ENCODE measurements at places on chromosomes 5 and 9.

- peak; percentile 78 for DNase-seq
Measured at GRCh38 chr5:19531374-19531952, 456.5 kb downstream of the CDH18 start.

GRCh38 chr9:91044354-91044753 is 242.7 kb downstream of the SYK start:
- DNase-seq = no peak

GRCh38 chr5:38008198-38008597 is 168.4 kb upstream of the GDNF start:
- no peak for DNase-seq

DNA sequence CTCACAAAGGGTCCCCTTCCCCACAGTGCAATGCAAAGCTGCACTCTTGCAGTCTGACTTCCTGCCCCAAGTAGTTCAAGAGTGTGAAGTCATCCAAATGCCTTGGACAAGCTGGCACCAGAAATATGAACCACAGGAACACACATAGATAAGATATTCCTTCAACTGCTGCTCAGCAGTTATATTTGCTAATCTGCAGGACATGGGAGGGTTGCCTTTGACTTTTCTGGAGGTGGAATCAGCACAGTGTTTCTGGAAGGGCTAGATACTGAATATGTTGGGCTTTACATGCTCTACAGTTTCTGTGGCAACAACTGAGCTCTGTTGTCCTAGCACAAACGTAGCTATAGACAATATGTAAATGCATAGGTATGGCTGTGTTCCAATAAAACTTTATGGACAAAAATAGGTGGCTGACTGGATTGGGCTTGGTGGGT is 96.7 kb upstream of the PCA3 start:
- no peak for DNase-seq

DNA sequence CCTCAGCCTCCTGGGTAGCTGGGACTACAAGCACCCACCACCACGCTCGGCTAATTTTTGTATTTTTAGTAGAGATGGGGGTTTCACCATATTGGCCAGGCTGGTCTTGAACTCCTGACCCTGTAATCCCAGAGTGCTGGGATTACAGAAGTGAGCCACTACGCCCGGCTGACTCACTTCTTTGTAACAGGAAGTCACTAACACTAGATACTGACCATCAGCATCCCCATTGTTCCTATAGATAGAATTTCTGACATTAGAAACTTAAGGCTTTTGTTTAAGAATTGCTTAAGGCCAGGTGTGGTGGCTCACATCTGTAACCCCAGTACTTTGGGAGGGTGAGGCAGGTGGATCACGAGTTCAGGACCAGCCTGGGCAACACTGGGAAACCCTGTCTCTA is 42.2 kb downstream of the LEAP2 start:
- no peak for DNase-seq

DNA sequence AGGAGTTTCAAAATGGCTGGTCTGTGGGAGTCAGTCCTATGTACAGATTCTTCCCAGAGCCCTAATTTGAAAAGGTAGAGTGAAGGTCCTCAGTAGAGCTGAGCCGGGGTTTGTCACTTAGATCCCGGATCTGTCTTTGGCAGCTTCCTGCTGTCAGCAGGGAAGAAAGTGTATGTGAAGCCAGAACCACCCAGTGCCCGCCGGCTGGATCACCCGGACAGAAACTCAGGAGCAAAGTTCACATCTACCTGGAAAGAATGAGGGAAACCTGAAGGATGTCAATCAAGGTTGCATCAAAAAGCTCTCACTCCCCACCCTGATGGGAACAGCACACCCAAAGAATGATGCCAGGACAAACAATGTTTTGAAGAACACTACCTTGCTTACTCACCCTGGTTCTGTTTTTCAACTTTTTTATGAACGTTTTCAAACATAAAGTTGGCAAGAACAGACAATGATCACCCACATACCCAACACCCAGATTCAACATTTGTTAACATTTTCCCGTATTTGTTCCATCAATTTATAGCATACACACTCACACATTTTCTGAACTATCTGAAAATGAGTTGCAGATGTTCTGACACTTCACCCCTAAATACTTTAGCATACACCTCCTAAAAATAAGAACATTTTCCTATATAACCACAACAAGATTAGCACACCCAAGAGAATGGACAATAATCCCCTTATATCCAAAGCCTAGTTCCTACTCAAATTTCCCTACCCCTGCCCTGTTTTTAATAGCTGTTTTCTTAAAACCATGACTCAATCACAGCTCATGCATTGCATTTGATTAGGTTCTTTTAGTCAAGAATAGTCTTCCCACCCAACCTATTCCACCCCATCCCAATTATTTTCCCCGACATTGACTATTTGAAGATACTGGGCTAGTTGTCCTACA is 133.9 kb downstream of the LHFPL2 start:
- no peak for DNase-seq

DNA sequence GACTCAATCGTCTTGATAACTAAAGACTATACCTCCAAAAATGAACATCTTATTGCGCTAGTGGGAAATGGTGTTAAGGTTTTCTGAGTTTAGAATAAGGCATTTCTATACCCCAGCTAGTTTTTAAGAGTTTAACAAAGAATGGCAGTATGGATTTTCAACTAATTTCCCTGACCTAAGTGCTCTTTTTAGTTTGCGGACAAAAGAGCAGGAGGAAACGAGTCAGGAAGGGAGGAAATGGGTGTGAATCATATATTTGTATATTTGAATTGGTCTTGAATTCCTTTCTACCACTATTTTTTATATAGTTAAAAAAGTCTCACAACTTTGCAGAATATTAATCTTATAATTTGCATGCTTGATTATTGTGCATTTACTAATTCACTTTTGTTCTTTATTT is 516.3 kb upstream of the ZNF608 start:
- no peak for DNase-seq

DNA sequence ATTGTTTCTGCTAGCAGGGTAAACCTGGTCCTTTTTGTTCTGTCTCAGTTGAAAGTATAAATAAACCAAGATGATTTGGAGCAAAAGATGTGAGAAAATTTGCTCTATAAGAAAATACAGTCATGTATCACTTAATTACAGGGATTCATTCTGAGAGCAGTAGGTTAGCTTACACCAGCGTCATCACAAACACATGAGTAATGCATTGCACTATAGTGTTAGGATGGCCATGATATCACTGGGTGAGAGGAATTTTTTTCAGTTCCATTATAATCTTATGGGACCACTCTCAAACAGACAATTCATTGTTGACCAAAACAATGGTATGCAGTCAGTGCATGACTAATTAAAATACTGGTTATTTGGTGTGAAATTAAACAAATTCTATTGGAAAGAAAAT is 430.9 kb downstream of the CHSY3 start:
- no peak for DNase-seq

GRCh38 chr5:169450464-169450863 is 133.1 kb upstream of the SPDL1 start:
- no peak for DNase-seq

DNA sequence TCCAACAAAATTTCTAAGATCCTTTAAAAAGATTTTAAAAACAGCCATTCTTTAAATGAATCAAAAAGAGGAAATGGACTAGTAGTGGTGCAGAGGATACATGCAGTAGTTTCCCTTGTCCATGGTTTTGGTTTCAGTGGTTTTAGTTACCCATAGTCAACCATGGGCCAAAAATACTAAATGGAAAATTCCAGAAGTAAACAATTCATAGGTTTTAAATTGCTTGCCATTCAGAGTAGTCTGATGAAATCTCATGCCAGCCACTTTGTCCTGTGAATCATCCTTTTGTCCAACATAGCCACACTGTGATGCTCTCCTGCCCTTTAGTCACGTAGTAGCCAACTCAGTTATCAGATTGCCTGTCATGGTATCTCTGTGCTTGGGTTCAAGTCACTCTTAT is 286.1 kb downstream of the ANXA1 start:
- DNase-seq = no peak

- no peak for DNase-seq
Measured at GRCh38 chr9:90523958-90524357, 118.7 kb downstream of the DIRAS2 start.

GRCh38 chr5:160773646-160774410 is 78.2 kb downstream of the ATP10B start:
- DNase-seq = no peak

DNA sequence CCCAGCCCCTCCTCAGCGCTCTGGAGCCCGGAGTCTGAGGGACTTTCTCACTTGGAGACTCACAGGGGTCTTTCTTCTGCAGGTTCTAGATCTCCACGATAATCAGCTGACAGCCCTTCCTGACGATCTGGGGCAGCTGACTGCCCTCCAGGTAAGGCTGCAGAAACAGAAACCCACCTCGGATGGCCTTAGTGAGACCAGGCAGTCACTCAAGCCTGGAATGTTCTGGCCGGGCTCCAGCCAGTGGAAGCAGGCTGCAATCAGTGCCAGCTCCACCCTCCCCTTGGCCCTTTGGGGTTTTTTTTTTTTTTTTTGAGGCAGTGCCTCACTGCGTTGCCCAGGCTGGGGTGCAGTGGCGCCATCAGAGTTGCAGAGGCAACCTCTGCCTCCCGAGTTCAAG is 7.6 kb downstream of the LRSAM1 start:
- DNase-seq = no peak

- DNase-seq = no peak
Measured at GRCh38 chr9:91825422-91825821, 124.6 kb downstream of the ROR2 start.

DNA sequence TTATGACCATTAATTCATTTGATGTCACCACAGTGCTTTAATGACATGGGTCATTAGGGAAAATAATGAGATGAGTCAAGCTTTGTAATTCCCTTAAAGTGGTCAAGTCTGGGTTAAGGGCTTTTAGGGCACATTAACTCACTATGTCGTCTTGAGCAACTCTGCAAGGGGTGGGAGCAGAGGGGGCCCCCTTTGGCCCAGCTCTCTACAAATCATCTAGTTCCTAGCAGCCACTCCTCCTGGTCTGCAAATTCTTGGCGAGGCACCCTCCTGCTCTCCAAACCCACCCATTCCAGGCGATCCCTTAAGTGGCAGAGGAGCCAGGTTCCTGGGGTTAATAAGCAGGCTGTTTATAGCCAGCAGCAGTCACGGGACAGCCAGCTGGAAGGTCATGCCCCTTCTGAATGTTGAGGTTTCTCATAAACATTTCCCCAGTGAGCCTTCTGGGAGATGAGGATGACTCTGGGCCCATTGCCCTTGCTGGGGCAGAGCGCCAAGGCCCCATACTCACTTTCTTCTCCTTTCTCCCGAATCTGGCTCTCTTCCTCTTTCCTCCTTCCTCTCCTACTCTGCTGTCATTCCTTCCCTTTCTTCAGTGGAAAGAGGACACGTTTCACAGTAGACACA is 14.3 kb upstream of the GPX3 start:
- no peak for DNase-seq

GRCh38 chr5:140055152-140055551 is 12.1 kb upstream of the NRG2 start:
- no peak for DNase-seq

DNA sequence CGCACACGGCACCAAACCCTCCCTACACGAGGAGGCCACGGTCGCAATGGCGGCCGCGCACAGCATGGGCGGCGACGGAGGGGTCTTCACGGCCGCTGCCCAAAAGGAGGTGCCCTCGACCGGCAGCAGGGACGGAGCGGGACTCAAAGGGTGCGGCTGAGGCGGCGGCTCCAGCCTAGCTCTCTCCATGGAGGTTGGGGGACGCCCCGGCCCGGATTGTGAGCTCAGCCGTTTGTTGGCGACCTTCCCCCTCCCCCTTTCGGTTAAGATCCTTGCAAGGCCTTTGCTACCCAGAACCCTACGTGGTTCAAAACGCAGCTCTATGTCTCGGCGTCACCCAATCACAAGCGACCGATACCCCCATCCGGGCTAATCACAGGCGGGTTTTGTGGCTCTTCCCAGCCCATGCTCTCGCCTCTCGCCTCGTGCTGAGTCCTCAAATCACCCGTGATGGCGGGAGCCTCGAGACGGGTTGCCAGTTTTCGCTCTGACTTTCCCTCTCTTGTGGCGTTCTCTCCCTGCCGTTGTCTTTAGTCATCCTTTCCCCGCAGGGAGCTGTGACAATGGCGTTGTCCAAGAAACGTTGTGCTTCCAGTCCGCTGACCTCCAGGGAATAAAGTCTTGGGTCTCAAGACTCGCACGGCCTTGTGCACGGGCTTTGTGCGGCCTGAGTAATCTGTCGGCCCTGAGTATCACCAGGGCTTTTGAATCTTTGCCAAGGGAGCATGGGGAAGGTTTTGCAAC is 19.5 kb downstream of the C5orf52 start:
- no peak for DNase-seq

- no peak for DNase-seq
Measured at GRCh38 chr9:79134654-79135053, 437.1 kb upstream of the TLE4 start.

GRCh38 chr5:31477516-31477915 is 54.4 kb downstream of the DROSHA start:
- DNase-seq = no peak

DNA sequence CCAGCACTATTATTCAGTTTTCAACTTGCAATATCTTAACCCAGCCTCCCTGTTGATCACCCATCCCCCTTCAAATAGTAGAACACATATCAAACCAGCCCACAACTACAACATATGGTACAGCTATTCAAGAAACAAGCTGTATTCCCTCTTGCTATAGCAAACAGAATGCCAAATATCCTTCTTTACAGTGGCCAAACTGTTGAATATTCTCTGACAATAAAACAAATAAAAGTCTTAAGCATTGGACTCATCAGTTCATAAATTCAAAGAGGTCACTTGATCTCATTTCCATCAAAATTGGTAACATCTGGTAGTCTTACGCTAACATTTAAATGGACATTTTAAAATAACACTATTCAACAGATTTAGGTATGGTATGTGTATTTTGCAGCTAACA is 350.8 kb downstream of the EFNA5 start:
- DNase-seq = no peak

- DNase-seq = no peak
Measured at GRCh38 chr5:154271936-154272514, 81.5 kb downstream of the GALNT10 start.

DNA sequence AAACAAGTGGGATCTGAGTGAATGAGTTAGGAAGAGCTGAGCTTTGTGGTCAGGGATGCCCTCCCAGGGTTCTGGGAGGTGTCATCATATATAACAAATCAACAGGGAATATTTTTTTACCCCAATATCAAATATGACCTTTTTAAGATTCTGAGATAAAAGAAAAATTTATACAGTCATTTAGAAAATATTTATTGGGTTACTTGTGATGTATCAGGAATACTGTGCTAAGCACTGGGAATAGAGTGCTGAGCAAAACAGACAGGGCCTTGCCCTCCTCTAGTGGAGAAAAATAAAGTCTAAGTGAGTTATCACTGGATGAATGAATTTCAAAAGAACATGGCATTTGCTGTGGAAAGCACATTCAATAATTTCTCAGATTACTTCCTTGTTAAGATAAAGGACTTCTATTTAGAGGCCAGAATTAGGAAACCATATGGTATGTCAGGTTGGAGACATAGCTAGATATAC is 102.9 kb downstream of the BOD1 start:
- no peak for DNase-seq

DNA sequence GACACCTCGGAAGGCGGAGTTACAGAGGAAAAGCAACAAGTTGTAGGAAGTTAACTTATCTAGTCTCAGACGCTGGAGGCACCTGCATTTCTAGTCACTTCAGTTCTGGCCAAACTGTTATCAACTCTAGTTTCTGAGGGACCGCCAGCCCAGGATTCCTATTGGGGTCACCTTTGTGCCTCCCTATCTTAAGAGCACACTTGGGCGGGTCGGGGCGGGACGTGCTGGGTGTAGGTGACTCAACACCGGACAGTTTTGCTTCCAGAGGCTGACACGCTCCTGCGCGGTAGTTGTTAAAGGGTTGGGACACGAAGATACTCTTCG is 679 bp upstream of the KDM4C start:
- no peak for DNase-seq
